ENCODE measurements at places on chromosomes 11 and 22.
A peak's percentile ranks its signal among the peaks of the same experiment; 100 is the strongest.

DNA sequence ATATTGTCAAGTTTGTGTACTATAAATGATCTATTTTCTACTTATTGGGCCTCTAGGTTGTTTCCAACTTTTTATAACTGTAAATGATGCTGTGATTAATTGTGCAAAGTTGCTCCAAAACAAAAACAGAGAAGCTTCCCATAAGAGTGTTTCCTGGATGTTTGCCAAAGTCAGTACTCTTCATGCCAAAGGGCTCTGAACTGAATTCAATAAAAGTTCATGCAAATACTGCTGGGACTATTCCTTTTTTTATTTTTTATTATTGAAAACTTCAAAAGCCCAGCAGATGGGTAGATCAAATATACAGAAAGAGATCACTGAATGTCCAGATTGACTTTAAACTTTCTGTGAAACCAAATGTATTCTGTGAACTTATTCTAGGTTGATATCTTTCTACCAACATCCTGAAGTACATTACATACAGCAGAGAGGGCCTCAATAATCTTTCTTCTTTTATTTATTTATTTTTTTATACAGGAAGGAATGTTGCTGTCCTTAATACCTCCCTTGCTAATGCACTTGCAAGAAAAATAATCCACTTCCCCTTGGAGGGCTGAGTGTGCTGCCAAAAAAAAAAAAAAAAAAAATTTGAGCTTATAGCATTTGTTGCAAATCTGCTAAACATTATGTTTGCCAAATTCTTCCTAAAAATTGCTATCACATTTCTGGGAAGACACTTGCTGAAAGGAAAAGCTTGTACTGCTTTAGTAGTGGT is 53.0 kb downstream of the CTSC start:
- DNase-seq = no peak

GRCh38 chr11:134751766-134752165 is 339.7 kb upstream of the B3GAT1 start:
- no peak for DNase-seq

DNA sequence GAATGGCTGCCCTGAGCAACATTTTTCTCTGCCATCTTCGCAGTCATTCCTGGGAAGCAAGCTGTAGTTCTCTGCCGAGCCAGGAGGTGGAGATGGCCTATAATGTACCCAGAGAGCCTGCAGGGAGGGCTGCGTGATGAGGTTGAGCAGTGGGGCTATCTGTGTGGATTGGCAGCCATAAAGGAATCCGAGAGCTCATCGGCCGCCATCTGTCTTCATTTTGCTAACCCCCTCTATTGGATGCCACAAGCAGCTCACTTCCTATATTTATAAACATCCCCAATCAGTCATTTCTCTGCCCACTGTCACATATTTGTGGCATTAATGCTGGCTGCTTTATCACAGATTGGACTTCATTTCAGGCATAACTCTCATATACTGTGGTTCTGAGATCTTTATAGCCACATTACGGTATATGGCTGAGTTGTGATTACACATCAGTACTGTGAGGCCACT is 209.5 kb downstream of the NTM start:
- no peak for DNase-seq

- DNase-seq = no peak
Measured at GRCh38 chr11:114880442-114880841, 202.1 kb downstream of the NXPE2 start.

DNA sequence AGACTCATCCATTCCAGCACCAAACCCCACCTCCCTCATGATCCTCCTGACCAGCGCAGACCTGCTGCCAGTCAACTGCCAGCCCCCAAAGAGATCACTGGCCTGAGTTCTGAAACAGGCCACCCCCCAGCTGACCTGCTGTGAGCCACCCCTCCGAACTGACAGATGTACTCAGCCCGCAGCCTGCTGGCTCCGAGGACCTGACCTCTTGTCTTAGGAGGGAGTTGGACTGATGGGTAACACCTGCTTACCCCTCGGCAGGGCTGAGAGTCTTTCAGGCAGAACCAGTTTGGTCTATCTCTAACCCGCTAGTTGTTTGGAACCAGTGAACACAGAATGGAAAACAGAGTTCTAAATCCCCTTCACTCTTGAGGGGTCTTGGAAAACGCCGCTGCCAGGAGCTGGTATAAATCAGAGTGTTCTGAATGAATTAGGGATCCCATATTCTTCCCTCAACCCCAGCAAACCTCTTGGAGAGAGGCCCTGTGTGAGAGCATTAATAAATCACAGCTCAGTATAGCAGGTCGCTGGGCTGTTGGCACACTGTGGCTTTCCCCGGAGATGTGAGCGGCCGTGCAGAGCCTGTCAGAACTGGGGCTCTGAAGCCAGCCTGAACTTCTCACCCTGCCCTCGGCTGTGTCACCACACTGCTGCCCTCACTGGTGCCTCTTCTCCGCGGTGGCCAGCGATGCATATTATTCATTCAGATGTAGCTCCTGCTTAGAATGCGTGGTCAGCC is 165.1 kb upstream of the NCAM1 start:
- DNase-seq = no peak

DNA sequence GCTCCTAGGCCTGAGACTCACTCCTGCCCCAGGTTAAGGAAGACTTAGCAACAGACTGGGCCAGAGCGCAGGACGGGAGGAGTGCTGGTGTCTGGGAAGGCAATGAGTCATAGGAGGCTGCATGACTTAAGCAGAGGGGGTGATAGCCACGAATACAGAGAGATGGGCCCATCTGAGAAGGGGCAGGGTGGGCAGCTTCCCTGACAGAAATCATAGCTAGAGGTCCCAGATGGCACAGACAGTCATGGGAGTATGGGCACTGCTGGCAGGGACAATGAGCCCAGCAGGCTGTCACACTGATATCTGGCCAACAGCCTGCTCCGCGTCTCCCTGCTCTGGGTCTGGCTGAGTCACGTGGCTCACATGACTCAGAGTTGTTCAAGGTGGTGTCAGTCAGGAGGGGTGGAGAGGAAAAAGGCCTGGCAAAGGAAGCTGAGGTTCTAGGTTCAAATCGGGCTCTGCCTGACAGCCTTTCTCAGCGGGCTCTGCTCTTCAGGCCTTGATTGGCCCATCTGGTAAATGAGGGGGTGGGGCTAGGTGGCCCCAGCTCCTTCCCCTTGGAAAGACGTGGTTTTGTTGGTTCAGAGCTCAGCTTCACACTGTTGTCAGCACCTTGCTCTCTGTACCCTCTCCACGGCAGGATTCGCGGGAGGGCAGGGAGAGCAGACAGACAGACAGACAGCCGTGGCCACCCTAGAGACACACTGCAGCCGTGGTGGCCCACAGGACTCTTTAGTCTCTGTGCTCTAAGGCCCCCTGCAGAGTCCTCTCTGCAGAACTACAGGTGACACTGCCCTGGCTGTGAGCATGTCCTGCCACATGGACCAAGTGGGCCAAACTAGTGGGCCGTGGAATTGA is 47.8 kb downstream of the DBX1 start:
- peak; percentile 12 for DNase-seq

Measured in activated naive CD8-positive, alpha-beta T cell treated with anti-CD3 and anti-CD28 coated beads for 36 hours (primary cell).